ENCODE measurements at places on chromosomes 4 and X.

- no peak for DNase-seq
These were observed 12.7 kb upstream of the MCUB start for GRCh38 chr4:109547394-109547793.

DNA sequence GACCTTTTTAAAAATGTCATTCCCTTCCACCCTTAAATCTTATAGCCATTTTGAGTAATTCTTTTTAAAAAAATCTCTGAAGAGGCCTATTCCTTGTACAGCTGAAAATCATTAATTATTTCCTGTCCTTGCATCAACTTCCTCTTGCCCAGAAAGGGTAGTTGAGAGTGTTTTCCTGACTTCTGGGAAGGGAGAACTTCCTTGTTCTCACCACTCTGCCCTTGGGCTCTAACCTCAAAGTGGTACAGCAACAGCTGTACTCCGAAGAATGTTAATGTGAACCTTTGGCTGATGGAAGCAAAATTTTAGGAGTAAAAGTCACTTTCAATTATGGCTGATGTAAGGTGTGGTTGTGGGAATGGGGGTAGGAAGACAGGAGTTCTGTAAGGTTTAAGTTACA lies 15.1 kb upstream of the FABP2 start:
- DNase-seq, result no peak

DNA sequence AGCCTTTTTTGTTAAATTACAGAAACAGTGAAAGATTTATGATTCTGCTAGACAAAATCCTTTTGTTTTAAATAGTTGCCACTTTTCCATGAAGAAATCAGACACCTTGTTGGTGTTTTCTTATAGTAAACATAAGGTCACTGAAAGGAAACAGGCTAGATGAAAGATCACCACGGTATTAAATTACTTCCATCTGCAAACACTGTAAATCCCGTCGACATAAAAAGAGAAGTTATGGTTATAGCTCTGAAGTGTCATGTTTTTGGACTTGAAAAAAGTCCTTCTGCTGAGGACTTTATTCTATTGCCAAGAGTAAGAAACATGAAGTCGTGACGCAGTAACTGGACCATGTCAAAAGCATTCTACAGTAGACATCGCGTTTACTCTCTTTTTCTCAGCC lies 567.6 kb upstream of the SLIT2 start:
- no peak for DNase-seq

GRCh38 chrX:143472347-143472938 lies 44.8 kb downstream of the SPANXN3 start:
- no peak for DNase-seq

DNA sequence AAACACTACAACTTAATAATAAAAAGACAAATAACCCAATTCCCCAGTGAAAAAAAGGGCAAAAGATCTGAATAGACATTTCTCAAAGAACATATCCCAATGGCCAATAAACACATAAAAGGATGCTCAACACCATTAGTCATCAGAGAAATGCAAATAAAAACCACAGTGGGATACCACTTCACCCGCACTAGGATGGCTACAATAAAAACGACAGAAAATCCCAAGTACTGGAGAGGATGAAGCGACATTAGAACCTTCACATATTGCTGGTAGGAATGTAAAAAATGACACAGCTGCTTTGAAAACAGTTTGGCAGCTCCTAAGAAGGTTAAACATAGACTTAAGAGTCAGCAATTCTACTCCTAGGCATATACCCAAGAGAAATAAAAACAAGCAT lies 140.6 kb upstream of the ARX start:
- no peak for DNase-seq

- no peak for DNase-seq
These were observed 8.5 kb upstream of the NEIL3 start for GRCh38 chr4:177301126-177301639.

- DNase-seq, result no peak
These were observed 234.1 kb upstream of the NR3C2 start for GRCh38 chr4:148676344-148676743.

DNA sequence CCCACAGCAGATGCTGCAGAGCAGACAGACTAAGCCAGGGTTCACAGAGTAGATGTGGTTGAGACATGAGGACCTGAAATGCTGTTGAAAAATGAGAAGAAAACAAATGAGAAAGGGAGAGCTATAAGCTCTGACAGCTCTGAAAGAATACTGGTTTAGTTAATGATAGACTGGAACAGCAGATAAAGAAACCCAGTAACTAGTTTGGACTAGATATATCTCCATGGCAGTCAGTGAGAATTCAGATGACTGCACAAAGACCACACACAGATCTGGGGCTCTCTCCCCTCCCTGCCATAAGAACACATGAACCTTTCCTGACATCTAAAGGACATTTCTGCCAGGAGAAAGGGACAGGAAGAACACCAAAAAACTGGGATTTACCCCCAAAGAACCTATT lies 8.2 kb downstream of the NAA11 start:
- DNase-seq, result no peak

- no peak for DNase-seq
These were observed 200.0 kb downstream of the PDHA2 start for GRCh38 chr4:96039803-96040436.

- DNase-seq, result no peak
These were observed 58.2 kb upstream of the ZNF157 start for GRCh38 chrX:47311932-47312774.

- no peak for DNase-seq
These were observed 226.0 kb downstream of the LDB2 start for GRCh38 chr4:16672421-16672820.

- DNase-seq, result no peak
These were observed 1.2 kb upstream of the TMSB4X start for GRCh38 chrX:12973561-12974304.

DNA sequence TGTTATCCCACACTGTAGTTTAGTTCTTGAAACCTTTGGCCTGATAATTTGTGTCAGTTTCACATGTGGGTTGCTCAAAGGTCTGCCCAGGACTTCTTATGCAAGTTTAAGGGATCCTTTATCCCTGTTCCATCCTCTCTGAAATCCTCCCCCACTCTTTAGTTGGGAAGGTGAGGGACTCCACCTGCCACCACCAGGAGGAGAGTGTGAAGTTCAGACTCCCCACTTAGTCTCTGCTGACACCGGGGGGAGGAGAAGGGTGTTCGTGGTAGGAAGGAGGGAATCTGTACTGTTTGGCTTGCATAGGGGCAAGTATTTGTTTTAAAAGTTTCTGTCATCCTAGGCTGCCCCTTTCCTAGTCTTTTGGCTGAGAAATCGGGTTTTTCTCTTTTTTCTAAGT lies 211.8 kb downstream of the PPP4R3C start:
- DNase-seq, result no peak

DNA sequence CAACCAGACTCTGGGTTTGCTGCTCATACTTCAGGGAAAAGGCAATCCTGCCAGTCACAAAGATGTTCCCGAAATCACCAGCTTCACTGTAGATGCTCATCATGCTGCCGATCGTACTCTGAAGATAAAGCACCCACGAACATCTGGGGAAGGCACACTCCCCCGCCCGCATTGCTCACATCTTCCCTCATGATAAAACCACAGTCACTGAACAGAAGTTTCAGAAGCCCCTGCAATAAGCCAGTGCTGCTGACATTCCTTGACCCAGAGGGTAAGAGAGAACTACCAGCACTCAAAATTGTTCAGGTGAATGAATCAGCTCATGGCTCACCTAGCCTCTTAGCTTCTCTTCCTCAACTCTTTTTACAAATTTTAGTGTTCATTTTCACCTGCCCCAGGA lies 43.1 kb downstream of the SRPX2 start:
- no peak for DNase-seq

GRCh38 chr4:38223306-38223705 lies 263.1 kb downstream of the PTTG2 start:
- no peak for DNase-seq

GRCh38 chrX:150546711-150547153 lies 21.7 kb upstream of the MTM1 start:
- DNase-seq, result no peak

- no peak for DNase-seq
These were observed 61.7 kb upstream of the SRD5A3 start for GRCh38 chr4:55284331-55284730.

- peak; percentile 44 for DNase-seq
These were observed 28.1 kb downstream of the BEX3 start for GRCh38 chrX:103404231-103405008.

DNA sequence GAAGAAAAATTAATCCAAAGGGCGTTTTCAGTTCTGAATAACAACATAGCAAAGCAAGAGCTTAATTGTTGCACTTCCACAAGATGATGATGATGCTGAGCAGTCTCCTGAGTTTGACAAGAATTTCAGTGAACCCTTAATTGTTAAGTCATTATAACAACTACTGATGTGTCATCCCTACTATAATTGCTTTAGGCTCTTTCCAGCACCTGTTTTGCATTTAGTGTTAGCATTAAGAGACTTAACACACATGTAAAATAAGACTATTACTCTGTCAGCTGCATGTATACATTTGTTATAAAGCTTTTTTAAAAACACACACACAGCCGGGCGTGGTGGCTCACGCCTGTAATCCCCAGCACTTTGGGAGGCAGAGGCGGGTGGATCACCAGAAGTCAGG lies 37.9 kb upstream of the GALNT7 start:
- no peak for DNase-seq

DNA sequence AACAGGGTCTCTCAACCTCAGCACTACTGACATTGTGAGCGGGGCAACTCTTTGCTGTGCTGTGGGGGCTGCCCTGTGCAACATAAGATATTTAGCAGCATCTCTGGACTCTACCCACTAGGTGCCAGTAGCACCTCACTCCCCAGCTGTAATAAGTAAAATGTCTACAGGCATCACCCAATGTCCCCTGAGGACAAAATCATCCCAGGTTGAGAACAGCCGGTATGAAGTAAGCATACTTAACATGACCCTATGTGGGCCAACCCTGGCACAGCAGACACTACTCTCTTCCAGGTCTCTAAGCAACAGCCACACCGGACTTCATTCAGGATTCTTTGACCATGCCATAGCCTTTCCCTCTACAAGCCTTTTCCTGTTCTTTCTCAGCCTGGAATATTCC lies 10.5 kb upstream of the MGST2 start:
- peak; percentile 37 for DNase-seq

GRCh38 chr4:45475548-45475947 lies 648.3 kb downstream of the GABRG1 start:
- no peak for DNase-seq

DNA sequence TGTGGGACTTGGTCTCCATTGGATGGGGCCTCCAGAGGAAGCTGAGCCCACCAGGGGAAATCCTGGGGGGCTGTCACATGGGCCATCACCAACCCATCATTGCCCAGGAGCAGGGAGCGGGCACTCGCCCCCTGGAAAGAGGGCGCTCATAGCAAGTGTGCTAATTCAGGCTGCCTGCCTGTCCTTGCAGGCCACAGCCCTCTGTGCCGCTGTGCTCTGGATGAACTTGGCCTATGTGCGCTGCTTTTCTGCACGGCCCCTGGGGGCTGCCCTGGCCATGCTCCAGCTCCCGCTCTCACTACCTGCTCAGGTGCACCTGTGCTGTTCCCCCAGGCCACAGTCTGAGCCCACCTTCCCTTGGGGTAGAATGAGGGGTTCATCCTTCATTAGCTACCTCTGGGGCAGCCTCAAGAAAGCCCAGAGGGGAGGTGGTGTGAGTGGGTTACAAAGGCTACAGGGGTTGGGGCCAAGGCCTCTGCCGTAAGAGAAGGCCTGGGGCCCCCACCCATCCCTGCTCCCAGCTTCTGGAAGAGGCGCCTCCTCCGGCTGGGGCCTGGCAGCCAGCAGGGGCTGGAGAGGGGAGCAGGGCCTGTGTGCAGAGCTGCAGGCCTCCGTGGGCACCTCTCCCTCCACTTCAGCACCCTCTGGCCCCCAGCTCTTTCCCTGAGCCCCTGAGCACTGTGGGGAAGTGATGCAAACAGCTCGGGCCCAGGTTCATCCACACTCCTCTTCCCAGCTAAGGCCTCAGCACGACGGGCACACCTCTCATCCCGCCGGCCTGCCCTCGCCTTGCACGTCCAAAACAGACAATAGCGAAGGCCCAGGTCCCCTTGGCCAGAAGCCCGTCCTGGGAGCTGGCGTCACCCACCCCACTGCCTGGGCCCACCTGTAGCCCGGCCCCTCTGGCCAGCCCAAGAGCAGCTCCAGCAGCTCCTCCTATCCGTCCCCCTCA lies 8.9 kb downstream of the CFAP99 start:
- DNase-seq, result no peak

DNA sequence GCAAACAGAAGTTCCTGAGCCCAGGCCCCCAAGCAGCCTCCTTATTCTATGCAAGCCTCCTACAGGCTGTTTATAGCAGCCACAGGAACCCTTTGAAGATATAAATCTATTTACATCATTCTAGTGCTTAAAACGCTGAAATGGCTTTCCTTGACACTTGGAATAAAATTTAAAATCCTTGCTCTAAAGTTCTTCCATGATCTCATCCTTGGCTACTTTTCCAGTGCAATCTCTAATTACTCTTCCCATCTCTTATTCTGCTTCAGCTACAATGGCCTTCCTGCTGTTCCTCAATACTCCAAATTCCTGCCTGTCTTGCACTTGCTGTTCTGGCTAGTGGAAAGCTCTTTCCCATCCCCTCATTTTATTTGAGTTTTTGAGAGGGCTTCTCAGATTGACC lies 634.2 kb upstream of the NR3C2 start:
- DNase-seq, result no peak

- DNase-seq, result no peak
These were observed 24.4 kb upstream of the MSL3 start for GRCh38 chrX:11733614-11734013.

- no peak for DNase-seq
These were observed 15.4 kb downstream of the AMTN start for GRCh38 chr4:70533791-70534190.

DNA sequence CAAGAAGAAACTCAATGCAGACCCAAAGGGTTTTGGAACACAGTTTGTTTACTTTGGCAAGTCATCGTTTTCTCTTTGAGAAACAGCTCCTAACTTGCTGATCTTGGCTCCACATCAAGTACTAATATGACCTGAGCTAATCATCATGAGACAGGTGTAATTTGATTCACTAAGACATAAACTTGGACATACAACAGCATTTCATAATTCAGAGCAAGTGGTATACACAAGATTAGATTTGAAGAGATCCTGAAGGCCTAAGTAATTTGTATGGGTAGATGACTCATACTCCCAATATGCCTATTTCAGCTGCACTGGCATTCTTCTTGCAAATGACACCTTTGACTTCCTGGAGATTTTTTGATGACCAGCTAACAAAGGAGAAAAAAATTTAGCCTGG lies 1521.7 kb downstream of the RPA4 start:
- no peak for DNase-seq

- no peak for DNase-seq
These were observed 35.3 kb upstream of the GPR173 start for GRCh38 chrX:53013291-53013690.

GRCh38 chr4:88859191-88859812 lies 161.7 kb upstream of the NAP1L5 start:
- DNase-seq, result no peak

Measured in breast epithelium (tissue), 4 donors.